ACHN (cell line): ENCODE measurements at places on chromosomes 16 and 17.

DNA sequence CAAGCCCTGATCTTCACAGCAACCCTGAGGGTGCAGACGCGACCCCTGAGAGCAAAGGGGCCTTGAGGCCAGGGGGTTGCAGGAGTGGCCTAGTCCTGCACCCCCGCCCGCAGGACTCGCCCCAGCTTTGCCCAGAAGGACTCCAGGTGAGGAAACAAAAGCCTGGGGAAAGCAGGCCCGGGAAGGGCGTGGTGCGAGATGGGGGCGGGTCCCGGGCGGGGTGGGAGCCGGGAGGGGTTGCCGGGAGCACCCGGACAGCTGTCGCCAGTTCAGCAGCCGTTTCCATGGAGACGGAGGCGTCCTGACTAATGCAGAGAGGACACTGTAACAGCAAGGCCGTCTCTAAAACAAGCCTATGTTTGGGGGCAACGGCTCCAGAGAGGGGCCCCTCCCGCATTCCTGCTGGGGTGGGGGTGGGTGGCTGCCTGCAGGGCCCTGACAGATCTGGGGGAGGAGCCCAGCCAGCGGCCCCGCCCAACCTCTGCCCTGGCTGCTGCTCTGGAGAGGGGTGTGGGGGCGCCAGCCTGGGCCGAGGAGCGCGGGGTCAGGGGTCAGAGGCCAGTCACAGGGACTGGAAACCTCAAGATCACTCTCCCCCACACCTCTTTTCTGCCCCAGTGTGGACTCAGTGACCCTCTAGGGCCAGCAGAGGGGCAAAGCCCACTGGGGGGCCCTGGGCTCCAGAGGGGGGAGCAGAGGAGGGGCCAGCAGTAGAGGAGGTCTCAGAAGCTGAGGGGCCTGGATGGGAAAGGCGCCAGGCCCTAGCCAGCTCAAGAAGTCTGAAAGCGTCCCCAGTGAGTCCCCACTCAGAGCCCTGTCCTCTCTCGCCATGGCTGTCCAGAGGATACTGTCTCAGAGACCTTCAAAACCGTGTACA is 3.1 kb upstream of the TPPP3 start:
- DNase-seq, result peak; percentile 58

DNA sequence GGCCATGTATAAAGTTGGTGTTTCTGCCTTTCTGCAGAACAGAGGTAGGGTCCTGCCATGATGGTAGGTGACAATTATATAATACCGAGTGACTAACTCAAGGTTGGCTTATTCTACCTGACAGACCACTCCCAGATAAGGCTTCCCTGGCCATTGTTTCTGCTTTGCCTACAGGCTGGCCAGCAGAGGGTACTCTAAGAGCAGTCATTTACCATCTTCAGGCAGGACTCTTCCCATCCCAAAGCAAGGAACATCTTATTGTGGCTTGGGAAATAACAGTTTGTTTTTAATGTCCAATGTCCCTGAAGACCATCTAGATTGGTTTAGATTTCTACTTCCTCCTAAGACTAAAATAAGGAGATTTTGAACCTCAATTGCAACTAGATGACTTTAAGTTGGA is 74.1 kb downstream of the SNX11 start:
- peak; percentile 27 for DNase-seq

DNA sequence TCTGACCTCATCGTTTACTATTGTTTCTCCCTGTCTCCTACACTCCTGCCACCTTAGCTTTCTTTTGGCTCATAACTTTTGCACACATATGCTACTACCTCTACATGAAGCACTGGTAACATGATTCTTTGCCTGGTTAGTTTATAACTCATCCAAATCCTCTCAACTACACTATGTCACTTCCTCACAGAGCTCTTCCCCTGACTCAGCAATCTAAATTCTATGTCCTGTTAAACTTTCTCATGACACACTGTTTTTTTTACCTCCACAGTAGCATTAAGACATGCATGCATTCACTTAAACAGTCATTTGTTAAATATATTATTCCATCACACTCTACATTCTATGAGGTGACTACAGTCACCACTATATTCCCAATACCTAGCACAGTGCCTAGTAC is 19.7 kb downstream of the APPBP2 start:
- DNase-seq, result peak; percentile 90

- peak; percentile 87 for DNase-seq
These were observed 789.9 kb upstream of the KIF2B start for GRCh38 chr17:53032861-53033271.

DNA sequence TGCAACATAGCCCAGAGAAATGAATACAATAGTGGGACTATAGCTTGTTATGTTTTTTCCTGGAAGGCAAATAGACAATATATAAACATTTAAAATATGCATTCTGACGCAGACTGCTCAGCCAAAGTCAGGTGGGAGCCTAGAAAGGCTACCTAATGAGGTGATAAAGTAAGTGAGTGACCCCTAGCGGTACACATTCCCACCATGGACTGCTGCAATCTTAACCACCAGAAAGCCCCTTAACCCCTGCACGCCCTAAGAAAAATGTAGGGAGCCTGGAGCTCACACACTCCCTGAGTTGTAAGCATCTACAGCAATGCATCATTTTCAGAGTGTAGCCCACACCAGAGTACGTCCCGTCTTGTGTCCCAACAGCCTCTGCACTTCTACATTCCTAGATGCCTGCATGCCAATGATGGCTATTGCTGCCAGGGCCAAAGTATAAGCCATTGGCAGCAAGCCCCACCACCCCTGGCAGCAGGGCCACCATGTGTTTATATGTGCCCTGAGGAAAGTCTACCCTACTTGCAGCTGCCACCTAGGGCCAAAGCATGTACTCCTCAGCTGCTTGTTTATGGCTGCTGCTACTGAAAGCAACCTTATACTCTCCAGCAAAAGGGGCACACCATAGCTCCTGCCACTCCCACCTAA is 127.6 kb downstream of the KIF2B start:
- no peak for DNase-seq

DNA sequence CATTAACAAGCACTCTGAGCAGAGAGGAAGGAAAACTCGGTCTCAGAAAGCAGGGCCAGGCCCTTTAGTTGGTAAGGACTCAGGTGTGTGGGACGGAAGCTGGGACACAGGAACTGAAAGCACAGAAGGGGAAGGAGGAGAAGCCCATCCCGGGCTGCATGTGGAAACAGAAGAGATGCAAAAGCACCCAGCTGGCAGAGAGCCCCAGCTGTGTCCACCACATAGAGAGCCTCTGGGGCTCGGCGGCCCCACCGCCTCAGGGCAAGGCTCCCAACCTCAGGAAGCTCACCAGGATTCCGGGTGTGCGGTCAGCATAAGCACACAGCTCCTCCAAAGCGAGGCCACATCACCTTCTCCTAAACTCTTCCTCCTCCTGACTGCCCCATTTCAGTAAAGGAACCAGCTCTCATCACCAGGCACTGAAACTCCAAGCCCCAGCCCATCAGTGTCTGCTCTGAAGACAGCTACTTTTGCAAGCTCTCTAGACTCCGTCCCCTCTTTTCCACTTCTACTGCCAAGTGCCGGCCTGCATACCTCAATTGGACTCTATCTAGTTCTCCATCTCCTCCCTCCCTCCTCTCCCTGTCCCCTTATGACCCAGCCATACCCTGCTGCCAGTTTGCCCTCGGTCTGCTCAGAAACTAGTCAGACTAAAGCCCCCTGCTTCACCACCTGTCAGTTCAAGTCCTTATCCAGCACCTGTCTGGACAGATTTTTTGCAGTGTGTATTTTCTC is 6.0 kb downstream of the ST3GAL2 start:
- no peak for DNase-seq
